ENCODE measurements at places on chromosomes 11 and 22. TPM values are rescaled to one million over a fixed set of nuclear protein-coding genes. Genes with fewer than 3 reads are reported as not detected.

GRCh38 chr22:46147061-46147460, 3.3 kb upstream of the PPARA start:
- H3K27me3 ChIP-seq: peaks cover 9% of the 10 kb centered on the region
- peaks cover 7% of the 10 kb centered on the region for H3K4me1 ChIP-seq
- no peak for DNase-seq
- H3K4me3 ChIP-seq: no peak overlapping the region
- no peaks in the 10 kb centered on the region for H3K36me3 ChIP-seq
- no peak overlapping the region for H3K27ac ChIP-seq

DNA sequence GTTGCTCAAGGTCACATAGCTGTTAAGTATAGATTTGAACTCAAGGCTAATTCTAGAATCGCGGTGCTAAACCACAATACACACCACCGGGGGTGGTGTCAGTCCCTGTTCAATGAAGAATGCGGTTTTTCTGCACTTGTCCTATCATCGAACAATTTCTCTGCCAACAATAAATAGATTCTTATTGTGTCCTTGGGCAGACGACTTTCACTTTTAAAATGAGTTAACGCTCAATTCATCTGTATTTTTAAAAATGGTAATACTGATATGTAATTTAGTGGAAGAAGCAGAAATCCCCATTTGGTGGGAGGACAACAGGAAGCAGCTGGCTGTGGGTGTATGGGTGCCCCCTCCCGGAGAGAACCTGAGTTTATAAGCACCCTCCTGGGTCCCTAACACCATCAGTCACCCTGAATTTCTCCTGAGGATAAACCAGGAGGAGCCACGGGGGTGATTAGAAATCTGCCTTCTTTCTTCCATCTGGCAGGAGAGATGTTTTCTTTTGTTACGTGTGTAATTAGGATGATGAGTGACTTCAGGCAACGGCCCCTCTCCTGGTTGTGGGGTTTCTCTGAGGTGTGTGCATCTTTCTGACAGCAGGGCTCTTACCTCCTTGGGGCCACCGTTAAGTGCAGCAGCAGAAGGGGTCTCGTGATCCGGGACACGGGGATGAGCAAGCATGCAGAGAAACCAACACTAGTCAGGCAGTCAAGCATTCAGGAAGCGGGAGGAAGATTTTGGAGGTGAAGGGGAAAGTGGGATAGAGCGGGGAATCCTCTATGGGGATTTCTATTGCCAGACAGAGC, 87.7 kb downstream of the GRAMD1B start:
- DNase-seq: peak; percentile 51
- H3K4me1 ChIP-seq: peaks cover 25% of the 10 kb centered on the region
- no peaks in the 10 kb centered on the region for H3K36me3 ChIP-seq
- peak overlapping the region; percentile 48 for H3K4me3 ChIP-seq

Gene TMPRSS4
- not detected for total RNA-seq

- H3K36me3 ChIP-seq: no peaks in the 10 kb centered on the region
- DNase-seq: no peak
- peaks cover 2% of the 10 kb centered on the region for H3K27me3 ChIP-seq
Measured at GRCh38 chr22:36728505-36728904, 25.0 kb upstream of the CACNG2 start.

GRCh38 chr22:36816636-36817524, at the start of gene PVALB:
Gene PVALB (minus strand): TSS chr22:36817035. CDS start chr22:36817005, 30 bp downstream.
- H3K27me3 ChIP-seq: peaks cover 20% of the 10 kb centered on the region
- H3K4me1 ChIP-seq: no peaks in the 10 kb centered on the region
- H3K4me3 ChIP-seq: no peak within 1 kb of the TSS
- DNase-seq: no peak
- H3K36me3 ChIP-seq: no peaks in the 10 kb centered on the region
